Ammon's horn (tissue), 1 donor: ENCODE measurements at places on chromosomes 12 and 14.
A peak's percentile ranks its signal among the peaks of the same experiment; 100 is the strongest.

DNA sequence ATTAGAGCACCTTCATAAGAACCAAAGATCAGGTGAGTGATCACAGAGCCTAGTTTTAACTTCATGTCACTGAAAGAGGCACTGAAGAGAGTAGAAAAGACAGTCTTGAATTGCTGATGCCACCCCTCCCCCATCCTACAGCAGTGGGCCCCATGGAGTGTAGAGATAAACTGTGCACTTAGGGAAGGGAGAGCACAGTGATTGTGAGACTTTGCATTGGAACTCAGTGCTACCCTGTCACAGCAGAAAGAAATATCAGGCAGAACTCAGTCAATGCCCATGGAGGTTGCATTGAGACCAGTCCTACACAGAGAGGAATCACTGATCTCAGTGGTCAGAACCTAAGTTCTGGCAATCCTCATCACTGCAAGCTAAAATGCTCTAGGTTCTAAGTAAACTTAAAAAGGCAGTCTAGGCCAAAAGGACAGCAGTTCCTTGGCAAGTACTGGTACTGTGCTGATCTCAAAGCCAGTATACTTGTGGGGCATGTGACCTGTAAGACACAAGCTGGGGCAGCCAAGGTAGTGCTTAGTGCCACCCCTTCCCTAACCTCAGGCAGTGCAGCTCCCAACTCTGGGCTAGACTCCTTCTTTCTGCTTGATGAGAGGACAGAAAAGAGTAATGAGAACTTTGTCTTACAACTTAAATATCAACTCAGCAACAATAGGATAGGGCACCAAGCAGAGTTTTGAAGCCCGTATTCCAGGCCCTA lies 94.1 kb downstream of the FSCB start:
- no peak for DNase-seq

DNA sequence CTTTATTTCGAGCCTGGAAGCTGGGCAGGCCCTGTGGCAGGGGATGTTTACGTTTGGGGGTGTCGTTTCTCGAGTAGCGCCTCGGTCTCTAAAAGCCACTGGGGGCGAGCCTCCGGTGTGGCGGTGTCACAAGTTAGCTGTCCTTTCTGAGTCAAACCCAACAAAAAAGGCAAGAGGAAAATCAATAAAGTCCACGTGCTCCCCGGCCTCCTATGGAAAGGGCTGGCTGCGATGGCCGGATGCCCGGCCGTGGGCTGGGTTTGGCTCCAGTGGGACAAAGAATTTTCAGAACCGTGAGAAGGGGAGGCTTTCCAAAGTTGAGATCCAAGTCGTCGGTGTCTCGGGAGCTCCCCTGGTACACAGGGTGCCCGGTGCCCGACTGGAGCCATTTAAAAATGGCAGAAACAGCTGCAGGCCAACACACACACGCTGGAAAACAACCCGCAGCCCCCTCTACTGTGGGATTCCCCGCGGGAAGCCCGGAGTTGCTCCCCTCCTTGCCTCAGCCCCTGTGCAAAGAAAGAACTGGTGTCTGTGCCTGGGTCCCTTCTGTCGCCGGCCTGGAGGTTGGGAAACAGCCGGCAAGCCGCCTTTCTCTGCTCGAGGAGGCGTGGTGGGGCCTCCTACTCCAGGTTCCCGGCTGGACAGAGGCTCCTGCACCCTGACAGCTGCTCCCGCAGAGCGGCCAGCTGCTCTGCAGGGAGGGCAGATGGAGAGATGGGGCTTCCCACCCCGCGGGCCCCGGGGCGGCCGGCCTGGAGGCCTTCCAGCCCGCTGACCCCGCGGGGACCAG lies 1.9 kb downstream of the BCL7A start:
- peak; percentile 76 for DNase-seq

GRCh38 chr12:98968896-98969295 lies 323.8 kb downstream of the APAF1 start:
- peak; percentile 54 for DNase-seq

- DNase-seq: no peak
Measured at GRCh38 chr14:26577711-26578110, 20.1 kb downstream of the NOVA1 start.

DNA sequence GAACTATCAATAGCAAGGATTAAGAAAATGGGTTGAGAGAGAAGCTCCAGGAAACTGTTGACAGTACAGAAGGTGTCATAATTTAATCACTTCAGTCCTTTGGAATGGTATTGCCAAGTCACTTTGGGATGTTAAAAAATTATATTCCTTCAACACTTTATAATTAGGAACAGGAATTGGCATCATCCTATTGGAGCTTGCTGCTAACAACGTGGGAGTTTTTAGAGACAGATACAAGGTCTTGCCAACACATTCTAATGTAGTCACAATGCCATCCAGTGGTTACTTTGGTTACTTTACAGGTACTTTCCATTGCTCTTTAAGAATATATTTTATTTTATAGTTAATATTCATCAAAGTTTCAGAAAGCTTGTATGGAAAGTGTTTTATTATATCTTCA lies 310.1 kb downstream of the SYT1 start:
- peak; percentile 48 for DNase-seq

GRCh38 chr12:130826151-130826801 lies 12.8 kb downstream of the STX2 start:
- DNase-seq: no peak

- DNase-seq: no peak
Measured at GRCh38 chr14:93062890-93063289, 52.8 kb downstream of the ITPK1 start.

DNA sequence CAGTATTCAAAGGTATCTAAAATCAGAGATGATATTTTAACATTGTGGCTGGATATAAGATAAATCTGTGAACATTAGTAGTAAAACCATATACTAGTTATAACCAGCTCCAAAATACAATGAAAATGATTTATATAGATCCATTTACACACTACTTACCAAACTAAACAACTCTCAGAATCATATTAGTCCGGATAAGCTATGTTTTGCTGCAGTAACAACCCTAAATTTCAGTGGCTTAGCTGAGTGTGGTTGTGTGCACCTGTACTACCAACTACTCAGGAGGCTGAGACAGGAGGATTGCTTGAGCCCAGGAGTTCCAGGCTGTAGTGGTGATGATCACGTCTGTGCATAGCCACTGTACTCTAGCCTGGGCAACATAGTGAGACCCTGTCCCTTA lies 23.8 kb downstream of the ZDHHC17 start:
- no peak for DNase-seq

GRCh38 chr12:70876952-70877351 lies 43.6 kb downstream of the PTPRR start:
- DNase-seq: no peak

GRCh38 chr12:116456330-116457082 lies 102.7 kb upstream of the MAP1LC3B2 start:
- DNase-seq: no peak

DNA sequence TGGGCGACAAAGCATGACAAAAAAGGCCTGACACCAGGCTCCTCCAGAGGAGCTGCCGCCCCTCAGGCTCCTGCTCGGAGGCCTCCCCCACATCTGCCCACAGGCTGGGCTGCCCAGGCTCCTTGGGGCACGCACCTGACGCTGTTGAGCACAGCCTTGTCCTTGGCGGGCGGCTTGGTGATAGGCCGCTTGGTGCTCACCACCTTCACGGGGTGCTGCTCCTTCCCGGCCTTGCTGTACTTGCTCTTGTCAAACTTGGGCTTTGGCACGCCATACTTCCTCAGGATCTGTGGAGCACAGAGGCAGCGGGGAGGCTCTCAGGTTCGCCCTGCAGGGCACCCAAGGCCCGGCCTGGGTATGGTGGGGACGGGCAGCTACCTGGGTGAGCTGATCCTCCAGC lies 53.4 kb downstream of the TRAFD1 start:
- no peak for DNase-seq

DNA sequence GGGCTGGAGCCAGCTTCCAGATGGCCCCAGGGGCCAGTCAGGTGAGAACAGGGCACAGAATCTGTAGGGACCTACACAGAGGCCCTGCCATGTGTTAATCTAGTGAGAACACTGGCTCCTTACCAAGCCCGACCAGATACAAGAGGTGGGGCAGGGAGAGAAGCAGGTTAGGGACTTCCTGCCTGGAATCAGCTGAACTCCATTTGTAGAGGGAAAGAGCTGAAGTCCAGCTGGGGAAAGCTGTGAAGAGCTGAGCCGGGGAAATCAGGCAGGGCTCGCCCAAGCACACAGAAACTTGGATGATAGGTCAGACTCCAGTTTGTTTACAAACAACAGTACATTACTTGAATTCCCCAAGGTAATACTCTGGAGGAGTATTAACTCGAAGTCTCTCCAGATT lies 46.7 kb downstream of the PTGER2 start:
- no peak for DNase-seq

GRCh38 chr12:33825986-33826602 lies 196.2 kb upstream of the ALG10 start:
- DNase-seq: peak; percentile 6

DNA sequence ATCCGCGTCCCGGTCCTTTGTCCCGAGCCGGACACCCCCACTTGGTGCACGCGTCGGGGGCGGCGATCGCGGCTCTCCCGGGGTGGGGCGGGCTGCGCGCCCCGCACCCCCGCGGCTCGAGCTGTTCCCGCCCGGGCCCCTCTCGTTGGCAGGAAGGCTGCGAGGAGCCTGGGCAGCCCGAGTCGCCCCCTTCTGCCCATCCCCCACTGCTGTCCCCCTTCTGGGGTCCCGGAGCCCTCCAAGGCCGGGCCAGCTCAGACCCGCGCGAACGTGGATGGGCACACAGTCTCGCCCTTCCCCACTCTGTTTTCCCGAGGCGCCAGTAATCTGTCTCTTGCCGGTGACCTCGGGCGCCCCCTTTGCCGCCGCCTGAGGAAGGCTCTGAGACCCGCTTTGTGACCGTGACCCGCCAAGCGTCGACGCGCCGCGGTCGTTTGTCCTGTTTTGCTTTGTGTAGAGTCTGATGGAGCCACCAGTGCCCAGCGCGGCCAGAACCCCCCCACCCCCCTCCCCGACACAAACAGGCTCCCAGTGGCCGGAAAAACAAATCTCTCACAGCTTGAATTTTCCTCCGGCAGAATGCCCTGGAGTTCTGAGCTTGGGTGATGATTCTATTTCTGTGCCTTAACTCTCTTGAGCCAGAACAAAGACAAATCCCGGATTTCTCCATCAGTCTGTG lies 610 bp downstream of the C14orf132 start:
- peak; percentile 77 for DNase-seq

- no peak for DNase-seq
Measured at GRCh38 chr14:73747379-73748211, 33.4 kb upstream of the PNMA1 start.

- no peak for DNase-seq
Measured at GRCh38 chr12:11685316-11685715, 35.8 kb downstream of the ETV6 start.

DNA sequence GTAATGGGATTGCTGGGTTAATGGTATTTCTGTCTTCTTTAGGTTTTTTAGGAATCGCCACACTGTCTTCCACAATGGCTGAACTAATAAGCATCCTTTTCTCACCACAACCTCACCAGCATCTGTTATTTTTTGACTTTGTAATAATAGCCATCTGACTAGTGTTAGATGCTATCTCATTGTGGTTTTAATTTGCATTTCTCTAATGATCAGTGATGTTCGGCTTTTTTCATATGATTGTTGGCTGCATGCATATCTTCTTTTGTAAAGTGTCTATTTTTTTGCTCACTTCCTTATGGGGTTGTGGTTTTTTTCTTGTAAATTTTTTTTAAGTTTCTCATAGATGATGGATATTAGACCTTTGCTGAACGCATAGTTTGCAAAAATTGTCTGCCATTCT lies 377.9 kb downstream of the GALC start:
- no peak for DNase-seq

- DNase-seq: peak; percentile 86
Measured at GRCh38 chr12:15856097-15856982, 25.8 kb upstream of the STRAP start.

GRCh38 chr14:31913370-31913769 lies 163.7 kb upstream of the ARHGAP5 start:
- no peak for DNase-seq

GRCh38 chr12:12441843-12442461 lies 85.1 kb downstream of the BORCS5 start:
- DNase-seq: no peak

GRCh38 chr12:49874142-49874897 lies 29.4 kb downstream of the FAIM2 start:
- peak; percentile 84 for DNase-seq

- no peak for DNase-seq
Measured at GRCh38 chr14:76996563-76997146, 31.9 kb downstream of the IRF2BPL start.

DNA sequence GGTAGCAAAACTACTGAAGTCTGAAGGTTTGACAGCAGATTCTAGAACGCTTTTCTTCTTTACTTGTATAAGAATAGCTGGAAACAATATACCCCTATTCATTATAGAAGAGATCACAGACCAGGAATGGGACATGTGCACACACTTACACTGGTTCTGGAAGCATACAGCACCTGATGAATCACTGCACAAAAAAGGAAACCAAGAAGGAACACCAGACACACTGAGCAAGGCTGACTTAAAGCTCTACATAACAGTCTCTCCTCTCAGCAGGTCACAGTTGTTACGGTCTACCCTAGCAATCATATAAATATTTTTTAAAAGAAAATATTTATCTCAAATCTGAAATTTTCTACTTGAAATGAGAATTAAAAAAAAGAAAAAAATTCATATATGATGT lies 13.5 kb downstream of the ATP2B1 start:
- DNase-seq: no peak

- DNase-seq: no peak
Measured at GRCh38 chr12:71268598-71269280, 110.9 kb upstream of the TSPAN8 start.

DNA sequence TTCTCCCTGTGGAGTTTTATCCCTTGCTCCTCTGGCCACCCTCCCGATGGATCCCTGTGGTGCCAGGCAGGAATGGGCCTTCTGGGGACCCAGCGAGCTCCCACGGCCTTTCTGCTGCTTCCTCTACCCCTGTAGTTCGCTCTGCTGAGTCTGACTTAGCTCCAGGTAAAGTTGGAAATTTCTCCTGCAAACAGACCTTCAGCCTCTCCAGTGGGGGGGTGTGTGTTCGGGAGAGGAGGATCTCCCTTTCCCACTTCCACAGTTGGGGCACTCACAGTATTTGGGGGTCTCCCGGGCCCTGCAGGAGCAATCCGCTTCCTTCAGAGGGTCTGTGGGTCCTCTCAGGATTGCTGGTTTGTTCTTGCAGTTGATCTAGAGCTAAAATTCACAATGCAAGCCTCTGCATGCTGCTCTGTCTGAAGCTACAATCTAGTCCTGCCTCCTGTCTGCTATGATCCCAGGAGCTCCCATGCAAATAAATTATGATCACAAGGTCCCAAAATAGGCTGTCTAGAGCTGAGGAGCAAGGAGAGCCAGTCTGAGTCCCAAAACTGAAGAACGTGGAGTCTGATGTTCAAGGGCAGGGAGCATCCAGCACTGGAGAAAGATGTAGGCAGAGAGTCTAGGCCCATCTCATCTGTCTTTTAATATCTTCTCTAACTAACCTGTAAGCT lies 18.3 kb downstream of the MTRFR start:
- no peak for DNase-seq

DNA sequence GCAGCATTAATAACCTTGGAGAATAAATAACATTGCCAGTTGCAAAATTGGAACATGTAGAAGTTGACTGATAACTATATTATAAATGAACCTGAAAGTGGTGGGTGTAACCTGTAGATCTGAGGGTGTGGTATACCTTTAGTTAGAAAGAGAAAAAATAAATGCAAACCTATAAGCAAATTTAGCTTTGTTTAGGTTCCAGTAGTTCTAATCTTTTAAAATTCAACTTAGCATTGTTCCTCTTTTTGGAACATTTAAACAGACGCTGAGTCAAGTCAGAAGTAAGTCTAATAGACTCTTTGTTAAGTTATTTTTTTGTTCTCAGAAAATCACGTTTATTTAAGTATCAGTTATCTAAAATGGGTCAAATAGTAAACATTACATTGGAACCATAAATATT lies 120.0 kb downstream of the DNAI7 start:
- no peak for DNase-seq
